ENCODE measurements at places on chromosomes 4 and X.

DNA sequence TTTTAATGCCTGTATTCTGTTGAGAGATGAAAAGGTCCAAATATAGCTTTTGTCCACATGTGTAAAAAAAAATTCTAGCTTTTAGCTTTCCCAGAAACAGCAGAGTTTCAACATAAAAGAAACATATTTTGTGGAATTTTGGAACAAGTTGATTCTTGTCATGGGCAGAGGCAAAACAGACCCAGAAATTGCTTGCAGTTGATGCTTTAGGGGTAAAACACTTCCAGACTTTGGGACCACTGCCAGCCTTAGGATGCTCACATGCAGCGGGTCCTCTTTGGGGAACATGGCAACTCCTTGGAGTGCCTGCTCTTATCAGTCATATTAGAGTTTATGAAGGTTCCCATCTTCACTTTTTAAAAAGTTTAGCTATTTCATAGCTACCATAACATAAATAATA is 30.4 kb downstream of the DCLK2 start:
- no peak for DNase-seq

- DNase-seq: no peak
Observed at GRCh38 chr4:1381944-1382541, 24.2 kb downstream of the NKX1-1 start.

DNA sequence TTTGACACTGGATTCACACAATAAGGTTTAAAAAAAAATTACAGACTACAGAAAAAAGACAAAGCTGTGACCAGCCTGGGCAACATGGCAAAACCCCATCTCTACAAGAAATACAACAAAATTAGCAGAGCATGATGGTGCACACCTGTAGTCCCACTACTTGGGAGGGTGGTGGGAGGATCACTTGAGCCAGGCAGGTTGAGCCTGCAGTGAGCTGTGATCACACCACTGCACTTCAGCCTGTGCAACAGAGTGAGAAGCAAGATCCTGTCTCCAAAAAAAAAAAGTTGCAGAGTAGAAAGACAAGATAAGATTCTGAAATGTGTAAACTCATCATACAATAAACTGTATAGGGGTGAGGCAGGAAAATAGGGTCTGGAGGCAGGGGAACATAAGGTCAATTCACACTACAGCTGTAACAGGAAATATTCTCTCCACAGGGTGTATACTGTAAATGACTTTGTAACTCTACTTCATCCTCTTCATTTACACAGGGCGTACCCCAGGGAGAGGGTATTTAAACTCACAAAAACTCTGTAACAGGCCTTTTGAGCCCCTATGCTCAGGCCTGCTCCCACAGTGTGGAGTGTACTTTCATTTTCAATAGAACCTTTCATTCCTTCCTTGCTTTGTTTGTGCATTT is 112.6 kb upstream of the MAPK10 start:
- no peak for DNase-seq

- DNase-seq: no peak
Observed at GRCh38 chr4:83179205-83179604, 64.7 kb upstream of the PLAC8 start.

DNA sequence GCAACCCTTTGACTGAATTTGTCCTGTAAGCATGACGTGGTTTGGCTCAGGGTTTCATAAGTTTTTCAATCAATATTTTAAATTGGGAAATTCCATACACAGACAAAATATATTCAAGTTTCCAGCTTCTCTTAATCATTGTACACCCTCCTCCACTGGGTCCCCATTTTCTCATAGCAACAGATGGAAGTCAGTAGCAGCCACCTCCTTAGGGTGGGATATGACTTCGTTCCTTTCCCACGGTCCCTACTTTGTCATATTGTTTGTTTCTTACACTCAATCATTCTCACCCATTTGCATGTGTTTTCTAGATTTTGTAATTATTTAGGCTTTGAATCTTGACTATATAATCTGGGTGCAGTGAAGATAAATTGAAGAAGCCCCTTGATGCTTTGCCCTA is 664.5 kb upstream of the IGFBP7 start:
- no peak for DNase-seq

GRCh38 chr4:42906341-42906740 is 13.8 kb downstream of the GRXCR1 start:
- DNase-seq: no peak

GRCh38 chr4:7867701-7868435 is 71.8 kb downstream of the AFAP1 start:
- no peak for DNase-seq

- DNase-seq: no peak
Observed at GRCh38 chr4:189046642-189047041, 894.0 kb upstream of the FRG1 start.

GRCh38 chr4:2698504-2698903 is 57.6 kb downstream of the TNIP2 start:
- DNase-seq: no peak

DNA sequence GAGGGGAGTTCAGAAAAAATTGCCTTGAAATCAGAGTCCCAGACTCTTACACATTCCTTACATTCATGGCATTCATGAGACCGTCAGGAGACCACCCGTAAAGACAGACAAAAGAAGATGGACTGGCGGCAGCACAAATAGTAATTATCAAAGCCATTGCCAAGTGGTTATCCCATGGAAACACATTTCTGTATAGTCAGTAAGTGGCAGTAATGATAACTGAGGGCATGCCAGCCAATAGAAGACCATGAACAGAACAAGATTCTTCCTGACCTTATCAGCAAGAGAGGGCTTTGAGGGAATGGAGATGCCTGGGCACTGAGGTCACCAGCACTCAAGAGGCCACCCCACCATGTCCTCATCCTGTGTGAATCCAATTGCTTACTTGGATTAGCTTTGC is 121.7 kb upstream of the HCCS start:
- DNase-seq: no peak

- no peak for DNase-seq
Observed at GRCh38 chr4:23422878-23423277, 467.0 kb downstream of the PPARGC1A start.

- no peak for DNase-seq
Observed at GRCh38 chrX:18537524-18537923, 112.1 kb downstream of the CDKL5 start.

DNA sequence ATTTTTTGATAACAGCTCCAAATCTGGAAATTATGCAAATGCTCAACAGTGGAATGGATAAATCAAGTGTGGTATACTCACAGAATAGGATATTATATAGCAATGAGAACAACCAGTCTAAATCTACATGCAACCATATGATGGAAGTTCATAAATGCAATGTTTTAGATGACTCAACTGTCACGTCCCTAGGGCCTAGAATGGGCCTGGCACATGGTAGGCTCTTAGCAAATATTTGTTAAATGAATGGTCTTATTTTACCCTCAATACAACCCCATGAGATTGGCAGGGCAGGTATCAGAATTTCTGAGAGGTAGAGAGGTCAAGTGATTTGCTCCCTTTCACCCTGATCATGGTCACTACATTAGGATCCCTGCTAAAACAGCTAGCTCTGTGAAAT is 14.6 kb upstream of the NKX3-2 start:
- no peak for DNase-seq

DNA sequence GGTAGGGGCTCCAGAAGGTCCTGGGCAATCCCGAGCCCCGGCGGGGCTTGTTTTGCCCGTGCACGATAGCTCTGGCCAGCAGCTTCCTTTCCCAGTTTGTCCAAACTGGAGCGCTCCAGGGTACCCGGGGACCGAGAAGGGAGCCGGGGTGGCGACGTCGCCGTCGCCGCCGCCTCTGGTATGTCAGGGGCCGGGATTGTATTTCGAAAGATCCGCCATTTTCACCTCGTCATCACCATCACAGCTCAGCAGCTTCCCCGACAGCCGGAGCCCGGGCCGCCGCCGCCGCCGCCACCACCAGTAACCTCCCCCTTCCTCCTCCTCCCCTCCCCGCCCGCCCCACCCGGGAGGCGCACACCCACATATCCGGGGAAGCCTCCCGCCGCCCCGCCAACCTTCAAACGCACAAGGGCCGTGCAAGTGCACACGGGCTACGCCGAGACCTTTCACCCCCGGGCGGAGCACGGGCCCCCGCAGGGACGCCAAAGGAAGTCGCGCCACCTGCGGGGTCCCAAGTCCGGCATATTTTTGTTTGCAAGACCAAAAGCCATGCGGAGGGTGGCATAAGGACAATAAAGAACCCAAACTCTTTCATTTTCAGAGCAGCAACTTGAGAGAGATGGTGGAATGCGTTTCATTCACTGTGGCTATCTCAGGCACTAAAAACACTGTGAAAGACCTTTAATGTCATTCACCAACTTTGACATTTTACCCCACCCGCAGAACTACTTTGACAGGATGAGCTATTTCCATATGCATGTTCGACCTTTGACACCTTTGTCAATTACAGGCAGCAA is at the start of gene LIN54:
TSS of gene LIN54 (minus strand) at position 302 of the 797 bp plus-strand sequence. CDS start 25,979 bp downstream, outside the sequence.
- peak; percentile 70 for DNase-seq

GRCh38 chr4:150248181-150248580 is 169.9 kb downstream of the DCLK2 start:
- no peak for DNase-seq

DNA sequence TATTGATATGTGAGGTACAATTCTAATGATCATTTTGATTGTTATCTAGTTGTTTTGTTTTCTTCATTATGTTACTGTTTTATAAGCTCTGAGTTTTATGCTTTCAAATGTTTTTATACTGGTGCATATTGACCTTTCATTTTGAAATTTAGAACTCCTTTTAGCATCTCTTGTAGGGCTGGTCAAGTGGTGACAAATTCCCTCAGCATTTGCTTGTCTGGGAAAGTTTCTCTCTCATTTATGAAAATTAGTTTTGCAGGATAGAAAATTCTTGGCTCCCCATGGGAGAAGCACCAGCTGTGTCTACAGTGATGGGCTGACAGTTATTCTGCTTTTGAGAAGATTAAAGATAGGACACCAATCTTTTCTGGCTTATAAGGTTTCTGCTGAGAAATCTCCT is 105.3 kb upstream of the SPRY1 start:
- no peak for DNase-seq

- DNase-seq: no peak
Observed at GRCh38 chrX:149572743-149573142, 14.5 kb downstream of the MAGEA9B start.

- no peak for DNase-seq
Observed at GRCh38 chr4:154205471-154205870, 286.1 kb downstream of the DCHS2 start.

GRCh38 chr4:152509595-152510225 is 26.2 kb downstream of the FBXW7 start:
- DNase-seq: no peak

GRCh38 chrX:24268786-24269185 is 45.1 kb downstream of the SUPT20HL2 start:
- no peak for DNase-seq

GRCh38 chr4:31655328-31655727 is 935.2 kb downstream of the PCDH7 start:
- DNase-seq: no peak

- DNase-seq: no peak
Observed at GRCh38 chr4:155017426-155017825, 191.0 kb upstream of the NPY2R start.

- DNase-seq: no peak
Observed at GRCh38 chr4:138205531-138206233, 36.5 kb downstream of the SLC7A11 start.

- no peak for DNase-seq
Observed at GRCh38 chr4:170700064-170700463, 610.3 kb upstream of the AADAT start.

- no peak for DNase-seq
Observed at GRCh38 chr4:121712001-121712651, 15.3 kb upstream of the ANXA5 start.

DNA sequence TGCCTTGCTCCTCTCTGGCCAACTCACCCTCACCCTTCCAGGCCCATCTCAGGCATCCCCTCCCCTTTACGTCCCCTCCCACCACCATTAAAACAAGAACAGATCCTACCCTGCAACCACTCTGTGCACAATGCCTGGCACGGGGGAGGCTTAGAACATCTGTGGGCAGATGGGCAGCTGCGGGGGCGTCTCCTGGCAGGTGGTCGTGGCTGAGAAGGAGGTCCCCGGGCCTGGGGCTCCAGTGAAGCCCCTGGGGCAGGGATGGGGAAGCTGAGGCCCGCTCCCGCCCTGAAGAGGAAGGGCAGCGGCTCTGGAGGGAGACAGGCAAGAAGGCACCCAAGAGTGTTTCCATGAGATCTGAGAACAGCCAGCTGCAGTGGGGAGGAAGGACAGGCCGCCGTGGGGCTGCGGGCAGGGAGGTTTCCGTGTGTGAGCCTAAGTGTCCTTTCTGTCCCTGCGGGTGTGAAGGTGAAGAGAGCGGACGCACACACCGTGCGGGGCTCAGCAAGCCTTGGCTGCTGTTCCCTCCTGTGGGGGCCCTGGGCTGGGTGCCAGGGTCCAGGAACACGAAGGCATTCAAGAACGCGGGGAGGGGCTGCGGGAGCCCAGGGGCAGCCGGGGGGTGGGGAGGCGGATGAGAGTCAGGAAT is 7.8 kb upstream of the TBC1D14 start:
- DNase-seq: no peak

DNA sequence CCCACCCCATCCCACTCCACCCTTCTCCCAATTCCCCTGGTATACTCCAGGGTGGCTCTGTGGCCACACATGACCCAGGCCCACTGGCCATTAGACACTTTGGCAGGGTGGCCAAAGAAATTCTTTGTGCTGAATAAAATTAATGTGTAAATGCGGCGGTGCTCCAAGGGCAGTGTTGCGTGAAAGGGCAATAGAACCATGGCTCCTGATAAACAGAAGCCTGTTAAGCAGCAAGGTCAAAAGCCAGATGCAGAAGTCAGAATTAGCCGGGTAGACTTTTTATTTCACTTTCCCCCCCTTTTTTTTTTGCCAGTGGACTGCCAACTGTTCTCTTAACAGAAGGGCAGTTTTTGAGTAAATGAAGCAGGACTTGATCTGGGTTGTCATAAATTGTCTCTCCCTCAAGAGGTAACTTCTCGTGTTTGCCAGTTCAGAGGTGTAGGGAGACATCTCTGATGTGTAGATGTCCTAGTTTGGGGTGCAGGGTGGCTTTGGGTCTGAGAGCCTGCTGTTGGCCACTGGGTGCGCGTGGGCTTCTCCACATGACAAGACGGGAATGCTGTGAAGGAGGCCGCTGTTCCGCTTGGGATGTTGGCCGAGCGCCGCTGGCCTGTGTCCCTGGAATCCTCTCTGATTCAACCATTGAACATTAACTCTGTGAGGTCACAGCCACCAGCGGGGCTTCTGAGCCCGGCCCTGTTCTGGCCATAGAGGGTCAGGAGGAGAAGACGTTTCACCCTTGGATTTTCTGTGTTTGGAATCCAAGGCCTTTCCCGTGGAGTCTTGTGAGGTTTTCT is 139.5 kb downstream of the TBL1X start:
- no peak for DNase-seq

Measured in stimulated activated CD8-positive, alpha-beta memory T cell treated with anti-CD3 and anti-CD28 coated beads, Interleukin-4, amount 100 ng/mL, for 1 hour (primary cell).